ENCODE measurements at places on chromosomes 2 and 18. TPM values are rescaled to one million over a fixed set of nuclear protein-coding genes. Genes with fewer than 3 reads are reported as not detected.

GRCh38 chr2:172084395-172084644 is 987 bp upstream of the DLX1 start:
- peak overlapping the region; percentile 50 for H3K4me3 ChIP-seq
- DNase-seq, result no peak
- H3K27ac ChIP-seq, result no peak overlapping the region
- peaks cover 14% of the 10 kb centered on the region for H3K27me3 ChIP-seq
- peaks cover 9% of the 10 kb centered on the region for H3K4me1 ChIP-seq

ANTXR1 gene
- 6.2 TPM for polyA plus RNA-seq

DNA sequence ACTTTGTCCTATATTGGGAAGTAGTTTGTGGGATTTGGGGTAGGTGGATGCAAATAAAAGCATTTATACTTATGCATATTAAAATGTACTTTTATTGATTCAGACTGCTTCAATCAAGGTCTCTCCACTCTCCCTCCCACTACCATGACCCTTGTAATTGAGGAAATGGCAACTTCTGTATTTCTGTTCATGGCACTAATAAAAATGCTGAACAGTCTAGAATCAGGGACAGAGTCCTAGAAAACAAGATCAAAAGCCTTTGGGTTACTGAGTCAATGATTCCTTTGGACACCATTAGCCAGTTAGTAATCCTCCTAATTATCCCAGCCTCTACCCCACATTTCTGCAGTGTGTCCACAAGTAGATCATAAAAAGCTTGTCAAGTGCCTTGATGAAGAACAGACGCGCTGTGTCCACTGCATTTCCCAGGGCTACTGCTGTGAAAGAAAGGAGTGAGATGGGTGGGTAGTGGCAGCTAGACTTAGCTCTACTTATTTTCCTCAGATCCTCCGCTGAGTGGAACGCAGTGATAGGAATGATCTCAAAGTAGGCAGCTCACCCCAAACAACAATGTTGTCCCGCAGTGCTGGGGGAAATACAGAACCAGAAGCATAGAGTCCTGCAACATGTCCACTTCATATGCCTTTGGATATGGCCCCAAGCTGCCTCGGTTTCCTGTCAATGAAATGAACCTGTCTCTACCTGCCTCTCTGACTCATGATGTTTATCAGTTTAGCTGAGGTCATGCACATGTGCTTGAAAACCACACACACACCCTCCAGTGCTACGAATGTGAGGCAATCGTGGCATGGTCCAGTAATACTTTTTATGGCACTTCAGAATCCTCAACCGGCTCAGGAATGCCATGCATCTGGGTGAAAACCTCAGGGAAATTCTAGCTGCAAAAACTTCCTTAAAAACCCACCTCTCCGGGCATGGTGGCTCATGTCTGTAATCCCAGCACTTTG is 115.5 kb downstream of the COL6A3 start:
- DNase-seq, result peak; percentile 76
- H3K27ac ChIP-seq, result peak overlapping the region; percentile 73
- no peaks in the 10 kb centered on the region for H3K27me3 ChIP-seq
- H3K4me1 ChIP-seq, result no peaks in the 10 kb centered on the region
- no peak overlapping the region for H3K4me3 ChIP-seq
- H3K36me3 ChIP-seq, result no peaks in the 10 kb centered on the region

CTAGE1 gene
- not detected for polyA plus RNA-seq

GRCh38 chr2:20352581-20353216 is 2.1 kb upstream of the PUM2 start:
- no peak overlapping the region for H3K4me3 ChIP-seq
- no peak for DNase-seq
- H3K4me1 ChIP-seq, result peaks cover 5% of the 10 kb centered on the region
- no peak overlapping the region for H3K27ac ChIP-seq

- no peaks in the 10 kb centered on the region for H3K27me3 ChIP-seq
- no peak overlapping the region for H3K27ac ChIP-seq
- H3K4me3 ChIP-seq, result no peak overlapping the region
- DNase-seq, result no peak
- H3K4me1 ChIP-seq, result no peaks in the 10 kb centered on the region
These were observed 370.6 kb upstream of the UBE2E3 start for GRCh38 chr2:180609626-180610340.

- no peak for DNase-seq
- H3K4me1 ChIP-seq, result no peaks in the 10 kb centered on the region
- no peak overlapping the region for H3K27ac ChIP-seq
- H3K36me3 ChIP-seq, result no peaks in the 10 kb centered on the region
These were observed 44.0 kb downstream of the CYP26B1 start for GRCh38 chr2:72103690-72104089.

HEATR5B gene
- 8.1 TPM for polyA plus RNA-seq

IL1R2 gene
- 1.6 TPM for polyA plus RNA-seq

GRCh38 chr2:172965433-172966212 is 110.0 kb upstream of the MAP3K20 start:
- no peaks in the 10 kb centered on the region for H3K27me3 ChIP-seq
- no peak overlapping the region for H3K4me3 ChIP-seq
- no peak overlapping the region for H3K27ac ChIP-seq
- no peaks in the 10 kb centered on the region for H3K36me3 ChIP-seq
- H3K4me1 ChIP-seq, result no peaks in the 10 kb centered on the region

CPS1 gene
- polyA plus RNA-seq, result 191 TPM

GRCh38 chr2:1869987-1870386 is 125.7 kb upstream of the PXDN start:
- no peak overlapping the region for H3K4me3 ChIP-seq
- H3K36me3 ChIP-seq, result no peaks in the 10 kb centered on the region
- H3K4me1 ChIP-seq, result no peaks in the 10 kb centered on the region

DNA sequence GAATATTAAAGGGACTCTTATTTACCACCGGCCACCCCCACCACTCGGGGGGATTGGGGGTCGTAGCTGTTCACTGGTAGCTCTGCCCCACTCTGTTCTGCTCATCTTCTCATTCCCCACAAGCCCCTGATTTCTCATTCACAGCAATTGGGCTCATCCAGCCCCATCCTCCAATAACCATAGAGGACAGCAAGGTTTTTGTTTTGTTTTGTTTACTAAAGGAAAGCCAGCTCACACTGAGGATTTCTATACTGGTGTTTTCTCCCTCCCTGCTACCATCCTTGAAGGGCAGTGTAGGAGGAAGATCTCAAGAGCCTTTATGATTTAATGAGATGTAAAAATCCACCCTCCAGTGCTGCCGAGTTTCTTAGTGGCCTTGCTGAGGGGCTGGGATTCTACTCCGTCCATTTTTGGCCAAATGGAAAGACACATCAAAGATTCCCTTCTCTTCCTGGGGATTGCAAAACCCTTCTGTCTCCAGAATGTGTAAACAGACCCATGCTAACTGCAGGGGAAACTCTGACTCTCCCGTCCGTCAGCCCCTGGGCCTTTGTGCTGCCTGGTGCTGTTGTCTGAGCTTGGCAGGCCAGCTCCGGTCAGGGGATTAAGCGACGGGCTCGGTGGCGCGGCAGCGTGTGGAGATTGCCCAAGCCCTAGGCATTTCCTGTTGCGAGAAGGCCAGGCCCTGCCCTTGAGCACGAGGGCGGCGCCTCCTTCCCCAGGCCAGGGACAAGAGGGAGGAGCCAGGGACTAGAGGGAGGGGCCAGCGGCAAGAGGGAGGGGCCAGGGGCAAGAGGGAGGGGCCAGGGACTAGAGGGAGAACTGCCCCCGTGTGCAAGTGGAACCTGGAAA is 165.0 kb downstream of the ANTXR1 start:
- peak; percentile 67 for DNase-seq
- H3K27ac ChIP-seq, result no peak overlapping the region
- H3K27me3 ChIP-seq, result no peaks in the 10 kb centered on the region
- H3K36me3 ChIP-seq, result no peaks in the 10 kb centered on the region
- H3K4me3 ChIP-seq, result no peak overlapping the region
